Stimulated activated CD8-positive, alpha-beta memory T cell treated with anti-CD3 and anti-CD28 coated beads, Interleukin-4, amount 100 ng/mL, for 1 hour (primary cell): ENCODE measurements at places on chromosomes 6 and 20.

GRCh38 chr6:4129446-4129845, 5.9 kb downstream of the ECI2 start:
- DNase-seq, result no peak

DNA sequence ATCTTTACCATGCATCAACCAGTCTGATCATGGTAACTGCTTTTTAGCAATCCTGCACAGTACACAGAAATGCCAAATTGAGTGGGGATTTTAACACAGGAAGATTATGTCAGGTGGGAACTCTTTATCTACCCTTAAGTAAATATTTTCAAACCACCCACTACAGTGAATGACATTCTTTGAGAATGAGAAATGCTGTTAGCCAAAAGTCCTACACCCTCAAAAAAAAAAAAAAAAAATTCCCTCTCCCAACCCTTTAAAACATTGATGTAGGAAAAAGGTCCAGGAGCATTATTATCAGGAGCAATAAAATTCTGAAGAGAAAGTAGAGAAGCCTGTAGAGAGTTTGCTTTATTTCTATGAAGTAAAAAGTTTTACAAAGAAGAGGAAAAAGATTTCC, 307.2 kb upstream of the THEMIS start:
- no peak for DNase-seq

DNA sequence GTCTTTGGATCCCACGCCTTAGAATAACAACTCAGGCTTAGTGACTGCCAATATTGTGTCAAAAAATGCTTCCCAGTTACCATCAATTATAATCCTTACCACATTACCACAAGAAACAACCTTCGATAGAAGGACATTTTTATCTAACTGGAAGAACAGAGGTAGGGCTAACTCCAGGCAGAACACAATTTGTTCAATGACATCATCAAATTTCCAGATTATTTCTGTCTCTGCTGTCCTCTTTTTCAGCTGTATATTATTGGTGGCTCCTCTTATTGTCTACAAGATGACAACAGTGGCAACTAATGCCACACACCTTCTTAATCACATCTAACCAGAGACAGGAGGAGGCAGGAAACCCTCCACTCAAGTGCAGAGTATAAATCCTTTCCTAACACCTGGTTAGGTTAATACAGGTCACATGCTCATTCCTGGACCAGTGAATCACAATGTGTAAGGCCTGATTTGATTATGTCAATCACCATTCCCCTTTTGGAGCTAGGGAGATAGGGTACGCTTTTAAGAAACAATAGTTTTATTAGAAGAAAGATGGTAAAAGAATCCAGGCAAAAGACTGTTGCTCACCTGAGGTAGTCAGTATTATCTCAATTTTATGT, 18.0 kb downstream of the KHDC1L start:
- no peak for DNase-seq

DNA sequence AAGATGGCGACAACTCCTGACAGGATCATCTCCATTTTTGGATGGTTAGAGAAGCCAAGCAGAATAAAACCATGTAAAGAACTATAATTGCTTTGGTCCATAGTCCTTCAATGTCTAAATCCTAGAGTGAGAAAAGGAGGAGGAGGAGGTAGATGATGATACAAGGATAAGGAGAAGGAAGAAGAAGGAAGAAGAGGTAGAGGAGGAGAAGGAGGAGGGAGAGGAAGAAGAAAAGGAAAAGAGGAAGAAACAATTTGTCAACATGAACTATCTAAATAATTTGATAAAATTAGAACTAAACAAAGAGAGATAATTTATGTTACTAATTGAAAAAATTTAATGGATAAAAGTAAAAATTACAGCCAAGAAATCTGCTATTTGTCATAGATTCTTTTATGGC, at the start of gene OR2W1:
OR2W1 (minus strand) TSS at position 101 of the 400 bp plus-strand sequence; CDS start at position 101, 0 bp downstream.
- DNase-seq, result no peak

- DNase-seq, result no peak
Measured at GRCh38 chr6:108157981-108158525, 7.8 kb upstream of the NR2E1 start.

DNA sequence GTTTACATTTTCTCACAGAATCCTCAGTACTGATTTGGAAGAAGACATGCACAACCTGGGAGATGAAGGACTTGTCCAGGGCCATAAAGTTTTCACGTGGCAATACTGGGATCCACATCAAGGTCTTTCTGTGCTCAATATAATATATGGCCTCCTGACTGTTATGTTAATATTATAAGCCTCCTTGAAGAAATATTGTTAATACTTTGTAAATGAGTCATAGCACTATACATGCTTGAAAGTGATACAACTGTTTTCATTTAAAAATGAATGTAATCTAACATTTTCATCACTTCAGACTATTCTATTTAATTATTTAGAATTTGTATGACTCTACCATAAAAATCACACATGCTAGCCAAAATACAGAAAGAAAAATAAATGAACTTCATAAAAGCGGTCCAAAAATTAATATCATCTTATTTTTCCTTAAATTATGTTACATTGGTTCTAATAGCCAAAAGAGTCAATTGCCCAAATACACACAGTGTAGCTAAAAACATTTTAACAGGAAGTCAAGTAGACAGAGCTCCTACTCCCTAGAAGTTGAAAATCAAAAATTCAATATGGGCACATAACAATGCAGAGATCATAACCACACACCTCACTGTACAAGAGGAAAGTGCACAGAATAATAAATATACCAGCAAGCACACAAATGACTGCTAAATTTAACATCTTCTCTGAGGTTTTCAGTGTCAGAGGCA, 188.0 kb upstream of the HDDC2 start:
- no peak for DNase-seq

DNA sequence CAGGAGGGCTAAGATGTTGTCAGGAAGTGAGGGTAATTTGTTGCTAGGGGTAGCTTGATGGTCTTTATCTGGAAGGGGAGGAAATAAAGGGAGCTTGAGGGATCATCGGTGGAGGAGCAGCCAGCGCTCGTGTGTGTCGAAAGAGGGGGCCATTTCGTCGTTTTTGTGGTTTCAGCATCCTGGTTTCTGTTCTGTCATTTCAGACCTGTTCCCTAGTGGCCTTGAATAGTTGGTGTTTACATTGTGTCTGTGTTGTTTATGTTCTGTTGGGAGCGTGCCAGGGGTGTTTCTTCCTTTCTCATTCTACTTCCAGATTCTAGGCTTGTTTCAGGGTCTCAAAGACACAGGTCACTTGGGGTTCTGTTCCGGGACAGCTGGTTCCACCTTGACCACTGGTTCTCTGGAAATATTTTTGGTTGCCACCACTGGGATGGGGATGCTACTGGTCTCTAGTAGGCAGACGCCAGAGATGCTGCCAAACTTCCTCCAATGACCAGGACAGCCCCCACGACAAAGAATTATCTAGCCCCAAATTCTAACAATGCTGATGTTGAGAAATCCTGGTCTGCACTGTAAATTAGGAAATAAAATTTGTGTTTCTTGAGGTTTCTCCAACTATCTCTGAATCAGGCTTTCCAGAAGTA, 113.9 kb upstream of the NAA20 start:
- no peak for DNase-seq

- no peak for DNase-seq
Measured at GRCh38 chr20:23205211-23205610, 119.1 kb upstream of the CD93 start.

GRCh38 chr6:71157345-71157744, 131.3 kb upstream of the OGFRL1 start:
- no peak for DNase-seq

- DNase-seq, result no peak
Measured at GRCh38 chr20:41057999-41058673, 29.5 kb downstream of the TOP1 start.

DNA sequence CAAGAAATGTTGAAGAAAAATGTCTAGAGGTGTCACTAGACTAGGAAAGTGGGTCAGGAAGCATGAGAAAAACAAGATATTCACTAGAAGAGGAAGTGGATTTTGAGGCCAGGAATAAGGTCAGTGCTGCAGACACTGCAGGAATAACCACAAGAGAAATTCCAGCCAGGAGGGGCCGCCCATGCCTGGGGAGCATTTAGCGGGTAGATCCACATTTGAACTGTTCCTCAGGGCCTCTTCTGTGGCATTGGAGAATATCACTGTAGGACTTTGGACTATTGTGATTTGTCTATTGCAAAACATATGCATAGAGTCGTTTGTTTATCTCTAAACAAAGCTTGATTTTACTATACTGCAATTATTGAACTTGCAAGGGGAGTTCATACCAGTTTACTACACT, 49.6 kb upstream of the CCDC28A start:
- no peak for DNase-seq

DNA sequence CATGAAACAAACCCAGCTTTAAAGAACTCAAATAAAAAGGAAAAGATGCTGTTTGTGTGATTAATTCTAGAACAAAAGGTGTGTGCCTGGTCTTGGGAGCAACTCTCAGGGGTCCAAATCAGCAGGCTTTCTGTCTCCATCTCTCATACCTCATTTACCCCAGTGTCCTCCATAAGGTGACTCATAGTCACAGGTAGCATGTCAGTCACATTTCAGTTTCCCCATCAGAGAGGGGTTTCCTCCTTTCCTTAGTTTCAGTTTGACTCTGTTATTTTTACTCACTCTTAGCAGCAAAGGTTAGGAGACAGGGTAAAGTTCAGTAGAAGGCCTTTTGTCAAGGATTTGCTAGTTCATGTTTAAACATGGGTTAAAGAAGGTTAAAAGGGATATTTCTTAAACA, 46.2 kb downstream of the OGFRL1 start:
- no peak for DNase-seq

DNA sequence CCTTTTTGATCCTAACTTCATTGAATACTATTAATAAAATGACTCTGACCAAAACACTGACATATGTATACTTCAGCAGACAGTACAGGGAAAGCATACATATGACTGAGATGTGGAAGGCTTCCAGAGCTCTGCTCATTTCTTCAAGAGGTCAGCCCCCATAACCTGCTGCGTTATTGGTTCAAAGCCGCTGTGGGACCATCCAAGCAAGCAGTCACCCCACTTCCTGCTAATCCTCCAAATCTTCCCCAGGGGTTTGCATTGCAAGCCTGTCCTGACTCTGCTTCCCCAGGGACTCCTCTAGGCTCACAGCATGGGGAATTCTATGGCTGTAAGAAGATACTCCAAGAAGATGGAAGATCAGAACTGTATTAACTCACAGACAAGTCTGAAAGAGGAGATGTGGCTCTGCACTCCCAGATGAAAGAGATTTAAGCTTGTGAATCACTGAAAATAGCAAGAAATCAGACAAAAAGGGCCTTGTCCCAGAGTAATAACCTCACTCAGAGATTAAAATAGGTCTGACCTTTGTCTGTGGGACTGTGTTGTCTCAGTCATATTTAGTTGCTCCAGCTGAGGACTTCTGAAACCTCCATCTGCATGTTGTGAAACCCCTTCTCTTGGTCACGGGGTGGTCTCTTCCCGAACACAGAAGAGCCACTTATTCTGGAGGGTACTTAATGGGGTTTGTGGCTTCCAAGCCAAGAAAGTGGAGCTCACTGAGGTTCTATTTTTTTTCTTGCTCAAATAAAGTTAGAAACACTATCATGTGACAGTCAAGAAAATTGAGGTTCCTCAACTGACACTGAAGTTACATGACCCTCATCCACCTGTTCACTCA, 101.5 kb upstream of the MARCKS start:
- no peak for DNase-seq
